ENCODE measurements at places on chromosomes 6 and 20.

GRCh38 chr20:37346535-37347346 lies 801 bp downstream of the SRC start:
- no peak for DNase-seq

DNA sequence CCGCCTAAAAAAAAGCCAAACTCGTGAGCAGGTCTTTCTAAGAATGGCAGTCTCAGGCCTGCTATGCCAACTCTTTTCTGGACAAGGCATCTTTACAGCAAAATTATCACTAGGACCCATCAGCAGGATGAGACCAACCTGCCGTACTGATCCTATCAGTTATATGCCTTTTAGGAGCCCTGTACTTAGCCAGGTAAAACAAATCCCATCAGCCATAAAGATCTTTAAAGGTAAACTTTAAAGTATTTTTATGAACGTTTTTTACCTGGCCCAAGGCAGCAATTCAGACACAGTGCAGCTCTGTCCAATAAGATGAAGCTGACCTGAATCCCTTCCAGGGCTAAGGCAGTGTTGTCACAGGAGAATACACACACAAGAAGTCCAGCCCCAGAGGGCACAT lies 51.3 kb upstream of the TGM3 start:
- DNase-seq: no peak

DNA sequence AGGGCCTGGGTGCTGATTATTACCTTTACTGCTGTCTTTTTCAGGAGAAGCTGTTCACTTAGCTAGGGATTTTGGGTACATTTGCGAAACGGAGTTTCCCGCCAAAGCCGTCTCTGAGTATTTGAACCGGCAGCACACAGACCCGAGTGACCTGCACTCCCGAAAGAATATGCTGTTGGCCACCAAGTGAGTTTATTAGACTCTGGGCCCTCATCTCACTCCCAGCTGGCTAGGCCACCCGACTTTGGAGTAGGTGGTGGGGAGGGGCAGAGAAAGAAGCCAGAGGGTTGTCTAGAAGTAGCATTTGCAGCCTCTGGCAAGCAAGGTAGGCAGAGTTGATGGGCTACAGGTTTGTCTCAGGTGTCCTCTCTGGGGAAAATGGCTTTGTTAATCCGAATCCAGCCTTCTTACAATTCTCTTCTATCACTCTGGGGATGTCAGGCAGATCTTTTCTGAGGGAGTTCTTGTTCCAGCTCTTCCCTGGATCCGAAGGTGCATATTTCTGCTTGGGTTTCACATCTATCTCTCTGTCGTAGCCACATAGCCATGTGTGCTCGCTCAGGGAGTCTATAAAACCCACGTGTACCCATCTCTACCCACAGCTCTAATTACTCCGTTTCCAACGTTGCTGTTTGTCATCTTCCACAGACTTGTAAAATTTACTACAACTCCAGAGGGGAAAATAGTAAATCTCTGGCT lies 21.6 kb downstream of the TFAP2B start:
- DNase-seq: no peak

DNA sequence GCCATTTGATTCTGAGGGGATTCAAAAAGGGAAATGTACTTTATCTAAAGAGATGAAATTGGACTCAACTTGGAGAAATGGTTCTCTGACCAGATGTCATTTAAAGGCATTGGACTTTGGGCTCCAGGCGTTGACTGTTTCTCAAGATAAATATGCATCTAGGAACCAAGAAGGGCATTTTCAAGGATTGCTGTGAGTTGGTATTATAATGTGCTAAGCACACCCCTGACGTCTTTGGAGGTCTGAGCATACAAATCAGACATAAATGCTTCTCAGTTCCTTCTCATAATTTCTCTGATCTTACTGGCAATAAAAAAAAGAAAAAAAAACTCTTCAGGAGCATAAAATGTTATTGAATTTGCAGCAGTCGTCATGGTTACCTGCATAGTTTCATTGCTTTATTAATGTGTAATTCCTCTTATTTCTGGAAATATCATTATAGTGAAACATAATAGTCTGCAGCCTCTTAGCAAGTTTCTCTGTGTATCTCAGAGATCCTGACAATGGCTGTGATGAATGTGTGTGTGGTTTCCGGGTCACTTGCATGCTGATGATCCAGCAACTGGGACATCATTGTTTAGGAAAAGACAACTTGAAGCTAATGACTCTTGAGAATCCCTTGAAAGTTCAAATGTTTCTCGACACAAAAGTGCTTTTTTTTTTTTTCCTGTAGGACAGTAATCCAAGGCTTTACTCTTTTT lies 136.0 kb downstream of the AIG1 start:
- DNase-seq: no peak

DNA sequence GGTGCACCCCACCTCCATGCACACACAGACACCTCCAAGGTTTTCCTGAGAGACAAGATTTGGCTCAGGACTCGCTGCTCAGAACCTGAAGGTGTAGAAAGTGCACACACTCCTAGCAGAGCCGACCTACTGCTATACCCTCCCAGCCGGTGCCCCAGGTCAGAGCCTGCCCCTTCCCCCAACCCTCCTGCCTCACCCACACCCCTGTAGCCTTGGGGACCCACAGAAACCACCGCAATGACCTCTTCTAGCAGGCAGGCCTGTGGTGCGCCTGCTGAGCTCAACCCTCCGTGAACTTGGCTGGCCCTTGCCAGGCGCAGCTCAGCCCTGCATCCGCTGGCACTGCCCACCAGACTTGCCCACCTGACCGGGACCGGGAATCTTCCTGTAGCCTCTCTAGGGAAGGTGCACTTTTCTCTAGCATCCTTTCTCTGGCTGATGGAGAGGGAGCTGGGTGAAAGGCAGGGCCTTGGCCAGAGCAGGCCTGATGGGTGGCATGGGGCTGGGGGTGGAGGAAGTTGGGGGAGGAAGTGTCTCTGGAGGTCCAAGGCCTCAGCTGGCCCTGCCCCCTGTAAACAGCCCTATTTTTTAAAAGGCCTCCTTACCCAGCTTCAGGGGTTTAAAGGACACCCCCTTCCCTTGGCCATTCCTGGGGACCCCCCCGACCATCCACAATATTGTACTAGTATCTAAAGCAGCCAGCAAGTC lies 36.9 kb upstream of the SLCO4A1 start:
- DNase-seq: no peak

DNA sequence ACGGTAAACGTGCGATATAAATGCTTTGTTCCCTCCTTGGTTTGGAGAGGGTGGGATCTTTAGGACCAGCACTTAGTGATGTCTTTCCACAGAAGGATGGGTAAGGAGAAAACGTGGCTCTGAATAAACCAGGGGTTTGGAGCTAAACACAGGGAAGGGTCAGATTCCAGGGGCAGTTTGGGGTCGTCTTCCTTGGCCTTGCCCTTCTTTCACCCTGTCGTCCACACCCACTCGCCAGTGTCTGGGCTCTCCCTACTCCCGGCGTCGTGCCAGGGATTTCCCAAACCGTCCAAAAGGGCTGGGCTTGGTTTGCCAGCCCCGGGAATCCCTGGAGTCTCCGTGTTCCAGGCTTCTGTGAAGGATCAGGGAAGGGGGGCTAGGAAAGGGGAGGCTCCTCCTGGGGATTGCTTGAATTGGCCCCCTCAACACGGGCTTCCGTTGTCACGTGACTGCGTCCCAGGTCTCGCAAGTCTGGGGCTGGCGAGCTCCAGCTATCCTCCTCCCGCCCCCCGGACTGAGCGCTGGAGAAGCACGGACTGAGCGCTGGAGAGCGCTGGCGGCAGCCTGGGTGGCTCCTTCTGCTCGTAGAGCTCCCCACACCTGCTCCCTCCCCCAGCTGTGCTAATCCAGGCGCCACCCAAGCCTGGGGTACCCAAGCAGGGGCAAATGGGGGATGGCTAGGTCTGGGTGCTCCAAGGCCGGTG lies 9.4 kb upstream of the ARMC12 start:
- DNase-seq: peak; percentile 70

DNA sequence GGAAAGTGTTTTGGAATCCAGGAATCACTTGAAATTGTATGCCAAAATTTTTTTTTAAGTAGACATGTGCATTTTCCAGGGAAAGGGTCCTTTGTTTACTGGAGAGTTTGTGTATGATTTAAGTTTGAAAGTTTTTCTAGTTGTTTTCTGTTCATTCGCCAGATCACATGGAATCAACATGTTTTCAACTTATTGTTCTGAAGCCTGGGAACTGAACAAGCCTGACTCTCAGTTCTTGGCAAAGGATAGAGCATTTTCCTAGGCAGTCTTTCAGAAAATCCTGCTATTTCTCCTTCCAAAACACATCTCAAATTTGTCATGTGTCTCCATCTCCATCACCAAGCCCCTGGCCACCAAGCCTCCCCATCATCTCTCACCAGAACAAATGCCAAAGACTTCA lies 374.8 kb downstream of the MAFB start:
- no peak for DNase-seq

GRCh38 chr6:3542032-3542640 lies 85.3 kb upstream of the SLC22A23 start:
- no peak for DNase-seq

DNA sequence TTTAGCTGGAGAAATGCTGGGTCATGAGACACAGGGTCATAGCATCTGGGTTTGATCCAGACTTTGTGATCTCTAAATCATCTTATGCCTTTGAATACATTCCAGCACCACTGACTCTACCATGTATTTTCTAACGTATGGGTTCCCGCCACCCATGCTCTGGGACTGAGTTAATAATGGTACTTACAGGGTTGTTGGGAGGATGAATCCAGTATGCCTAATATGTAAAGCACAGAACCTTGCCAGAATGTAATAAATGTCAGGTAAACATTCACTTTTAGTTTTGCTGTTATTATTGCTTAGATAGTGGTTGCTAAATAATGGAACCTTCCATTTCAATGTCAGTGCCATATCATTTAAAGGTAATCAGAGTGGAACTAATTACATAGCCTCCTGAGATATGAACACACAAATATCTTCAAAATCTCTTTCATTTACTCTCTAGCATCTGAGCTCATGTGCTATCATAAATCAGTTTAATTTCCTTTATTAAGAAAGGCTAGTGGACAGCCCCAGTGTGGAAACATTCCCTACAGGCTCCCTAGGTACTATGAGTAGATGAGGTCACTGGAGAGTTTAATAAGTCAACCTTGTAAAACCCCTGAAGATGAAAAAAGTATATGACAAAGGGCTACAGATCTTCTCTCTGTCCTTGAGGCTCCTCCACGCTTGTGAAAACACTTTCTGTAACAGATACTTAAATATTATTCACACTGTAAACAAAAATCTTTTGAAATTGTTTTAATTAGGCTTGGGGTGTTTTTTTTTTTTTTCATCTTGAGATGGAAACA lies 226.6 kb downstream of the ALDH8A1 start:
- peak; percentile 91 for DNase-seq

DNA sequence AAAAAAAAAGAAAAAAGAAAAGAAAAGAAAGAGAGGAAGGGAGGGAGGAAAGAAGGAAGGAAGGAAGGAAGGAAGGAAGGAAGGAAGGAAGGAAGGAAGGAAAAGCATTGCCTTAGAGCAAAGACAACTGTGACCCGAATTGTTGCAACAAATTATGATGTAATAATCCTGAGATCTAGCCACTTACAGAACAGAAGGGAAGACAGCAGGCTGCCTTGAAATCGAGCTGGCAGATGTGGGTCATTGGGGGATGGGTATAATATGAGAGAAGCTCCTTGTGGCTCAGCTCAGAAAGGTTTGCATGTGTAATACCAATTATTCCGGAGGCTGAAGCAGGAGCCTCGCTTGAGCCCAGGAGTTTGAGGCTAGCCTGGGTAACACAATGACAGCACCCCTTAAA lies 208.1 kb upstream of the PROKR2 start:
- no peak for DNase-seq

GRCh38 chr6:107556082-107556481 lies 66.2 kb downstream of the SOBP start:
- DNase-seq: no peak

DNA sequence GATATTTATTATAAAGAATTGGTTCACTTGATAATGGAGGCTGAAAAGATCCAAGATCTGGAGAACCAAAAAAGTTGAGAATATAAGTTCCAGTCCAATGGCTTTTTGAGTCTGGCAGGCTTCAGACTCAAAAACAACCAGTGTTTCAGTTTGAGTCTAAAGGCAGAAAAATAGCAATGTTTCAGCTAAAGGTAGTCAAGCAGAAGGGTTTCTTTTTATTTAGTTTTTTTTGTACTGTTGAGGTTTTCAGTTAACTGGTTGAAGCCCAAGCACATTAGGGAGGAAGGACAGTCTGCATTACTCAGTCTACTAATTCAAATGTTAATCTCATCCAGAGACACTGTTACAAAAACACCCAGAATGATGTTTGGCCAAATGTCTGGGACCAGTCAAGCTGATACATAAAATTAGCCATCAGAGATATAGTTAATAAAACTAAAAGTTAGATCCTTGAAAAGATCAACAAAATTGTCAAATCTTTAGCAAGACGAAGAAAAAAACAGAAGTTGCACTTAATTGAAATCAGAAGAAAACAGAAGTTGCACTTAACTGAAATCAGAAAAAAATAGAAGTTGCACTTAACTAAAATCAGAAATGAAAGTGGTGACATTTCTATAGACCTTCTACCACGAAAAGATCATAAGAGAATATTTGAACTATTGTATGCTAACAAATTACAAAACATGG lies 980.3 kb upstream of the FLRT3 start:
- DNase-seq: peak; percentile 13

DNA sequence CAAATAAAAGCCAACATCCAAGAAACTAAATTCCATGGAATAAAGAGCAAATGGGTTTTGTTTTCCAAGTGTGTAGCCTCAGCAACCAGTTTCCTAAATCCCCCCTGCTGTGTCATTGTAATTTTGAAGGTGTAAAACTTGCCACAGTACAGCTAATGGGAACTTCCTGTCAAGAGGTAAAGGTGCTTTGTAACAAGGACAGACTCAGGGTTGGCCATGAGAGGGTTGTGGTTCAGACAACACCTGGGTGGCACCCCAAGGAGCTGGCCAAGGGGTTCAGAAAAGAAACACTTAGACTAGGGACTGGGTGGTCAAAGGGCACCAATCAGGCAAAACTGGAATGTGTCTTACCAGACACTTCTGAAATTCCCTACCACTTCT lies 52.4 kb upstream of the LYRM2 start:
- DNase-seq: no peak

DNA sequence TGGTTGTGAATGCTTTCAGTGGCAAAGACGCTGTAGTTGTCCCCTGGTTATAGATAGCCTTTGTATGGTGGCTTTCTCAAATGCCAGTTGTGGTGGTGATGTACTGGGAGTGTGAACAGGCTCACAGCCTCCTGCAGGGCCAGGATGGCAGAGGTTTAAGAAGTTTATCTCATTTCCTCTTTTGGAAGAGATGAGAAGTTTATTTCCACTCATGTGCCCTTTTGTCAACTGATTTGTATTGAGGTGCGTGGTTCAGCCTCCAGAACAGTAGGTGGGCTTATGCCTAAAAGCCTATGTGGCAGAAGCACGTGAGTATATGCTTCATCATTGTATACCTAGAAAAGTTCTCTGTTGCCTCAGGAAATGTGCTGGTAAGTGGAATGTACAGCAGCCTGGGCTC lies 13.7 kb upstream of the ZFP57 start:
- DNase-seq: no peak

DNA sequence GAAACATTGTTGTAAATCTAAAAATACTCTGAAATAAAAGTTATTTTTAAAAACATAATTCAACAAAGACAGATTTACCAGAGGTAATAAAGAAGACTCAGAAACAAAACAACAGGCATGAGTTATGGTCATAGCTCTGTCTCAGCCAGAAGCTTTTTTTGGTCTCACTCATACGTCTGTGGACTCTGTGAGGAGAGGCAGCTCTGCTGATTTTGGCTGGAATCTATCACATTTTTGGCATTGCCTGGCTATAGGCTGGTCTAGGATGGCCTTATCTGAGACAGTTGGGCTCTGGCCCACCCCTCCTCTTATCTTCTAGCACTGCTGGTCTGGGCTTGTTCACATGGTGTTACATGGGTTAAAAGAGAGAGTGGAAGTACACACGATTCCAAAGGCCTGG lies 514.0 kb upstream of the BTBD3 start:
- DNase-seq: no peak
